A549 treated with RU486 at 1 μM for 4 hours (cell line): ENCODE measurements at places on chromosomes 7 and 10. TPM values are rescaled to one million over a fixed set of nuclear protein-coding genes. Genes with fewer than 3 reads are reported as not detected.

ITPRID1 gene
- total RNA-seq, result not detected in 5 replicates

PTPRN2 gene
- 0.70 to 1.7 TPM (median 0.85 TPM) in 5 replicates for total RNA-seq

SLC26A5 gene
- not detected in 5 replicates for total RNA-seq

PNLIPRP2 gene
- 0.10 to 0.32 TPM in 2 of 5 replicates, not detected in the others for total RNA-seq

EBLN1 gene
- 0.10 to 0.13 TPM in 2 of 5 replicates, not detected in the others for total RNA-seq

RAB18 gene
- 60.0 to 97.6 TPM (median 84.9 TPM) in 5 replicates for total RNA-seq

UFSP1 gene
- 3.5 to 7.4 TPM (median 5.7 TPM) in 5 replicates for total RNA-seq

IFIT1B gene
- total RNA-seq, result not detected in 5 replicates

FAM25A gene
- not detected in 5 replicates for total RNA-seq

MYH16 gene
- total RNA-seq, result 0.51 to 0.77 TPM (median 0.66 TPM) in 5 replicates
